Spinal cord (tissue), 10 donors: ENCODE measurements at places on chromosomes 2 and 18.
A peak's percentile ranks its signal among the peaks of the same experiment; 100 is the strongest.

- no peak overlapping the region for H3K4me3 ChIP-seq
- H3K27ac ChIP-seq: no peak overlapping the region
- DNase-seq: no peak
- H3K27me3 ChIP-seq: peaks cover 98% of the 10 kb centered on the region
Measured at GRCh38 chr2:172089005-172089504, 3.7 kb downstream of the DLX1 start.

GRCh38 chr18:50651334-50651733 is 91.4 kb downstream of the MAPK4 start:
- no peak for DNase-seq
- H3K27ac ChIP-seq: no peak overlapping the region
- no peaks in the 10 kb centered on the region for H3K27me3 ChIP-seq
- H3K4me1 ChIP-seq: peaks cover 36% of the 10 kb centered on the region

- H3K4me1 ChIP-seq: peaks cover 18% of the 10 kb centered on the region
- no peaks in the 10 kb centered on the region for H3K27me3 ChIP-seq
- DNase-seq: no peak
- H3K27ac ChIP-seq: no peak overlapping the region
- no peaks in the 10 kb centered on the region for H3K36me3 ChIP-seq
Measured at GRCh38 chr2:174778085-174778981, 14.1 kb upstream of the CHRNA1 start.

- H3K4me1 ChIP-seq: no peaks in the 10 kb centered on the region
- DNase-seq: no peak
- H3K27ac ChIP-seq: no peak overlapping the region
- no peak overlapping the region for H3K4me3 ChIP-seq
- no peaks in the 10 kb centered on the region for H3K36me3 ChIP-seq
Measured at GRCh38 chr18:75875559-75875958, 448.1 kb upstream of the SMIM21 start.

- H3K4me1 ChIP-seq: peaks cover 13% of the 10 kb centered on the region
- no peak overlapping the region for H3K4me3 ChIP-seq
- no peaks in the 10 kb centered on the region for H3K27me3 ChIP-seq
- no peak for DNase-seq
- H3K27ac ChIP-seq: no peak overlapping the region
Measured at GRCh38 chr18:13319629-13320028, 101.1 kb downstream of the LDLRAD4 start.

GRCh38 chr2:235606004-235606715 is 112.3 kb downstream of the AGAP1 start:
- H3K4me3 ChIP-seq: peak overlapping the region; percentile 26
- no peaks in the 10 kb centered on the region for H3K27me3 ChIP-seq
- peaks cover 56% of the 10 kb centered on the region for H3K4me1 ChIP-seq
- no peak for DNase-seq
- peak overlapping the region; percentile 71 for H3K27ac ChIP-seq

- H3K27ac ChIP-seq: no peak overlapping the region
- no peaks in the 10 kb centered on the region for H3K36me3 ChIP-seq
- DNase-seq: no peak
- H3K4me1 ChIP-seq: peaks cover 62% of the 10 kb centered on the region
- no peak overlapping the region for H3K4me3 ChIP-seq
Measured at GRCh38 chr2:234793212-234793785, 158.5 kb upstream of the SH3BP4 start.

DNA sequence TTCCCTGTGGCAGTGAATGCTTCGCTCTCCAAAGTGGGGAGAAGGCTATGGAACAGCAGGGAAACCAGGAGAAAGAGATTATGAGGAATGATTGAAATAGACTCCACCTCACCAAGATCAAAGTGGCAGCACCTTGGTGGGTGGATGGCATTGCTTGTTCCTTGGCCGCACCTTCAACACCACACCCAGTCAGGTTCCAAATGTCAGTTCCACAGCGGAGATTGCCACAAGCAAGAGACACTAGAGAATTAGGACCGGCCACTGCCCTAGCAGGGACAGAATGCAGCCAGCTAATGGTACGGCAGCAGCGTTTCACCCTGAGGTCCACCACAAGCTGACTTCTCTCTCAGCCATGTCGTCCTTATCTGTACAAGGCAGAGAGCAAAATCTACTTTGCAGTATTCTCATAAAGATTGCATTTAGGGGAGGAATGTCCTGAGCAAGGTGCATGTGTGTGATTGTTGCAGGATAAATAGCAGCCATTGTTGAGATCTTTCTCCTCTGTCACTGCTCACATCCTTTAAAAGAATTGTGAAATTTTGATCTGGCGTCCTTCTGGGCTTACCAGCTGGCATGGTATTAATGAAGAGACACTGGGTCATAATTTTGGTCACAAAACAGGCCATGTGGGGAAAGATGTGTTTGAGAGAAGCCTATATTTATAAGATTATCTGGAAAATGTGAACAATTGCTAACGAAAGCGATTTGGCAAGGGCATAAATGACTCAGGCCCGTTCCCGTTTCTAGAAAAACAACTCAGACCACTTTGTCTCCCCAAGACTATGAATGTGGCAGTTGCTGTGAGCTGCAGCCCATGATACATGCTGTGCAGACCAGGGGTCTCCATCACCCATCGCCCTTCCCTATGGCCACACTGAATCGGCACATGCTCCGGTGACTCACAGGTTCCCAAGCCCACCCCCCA is 228.6 kb upstream of the ID2 start:
- no peaks in the 10 kb centered on the region for H3K36me3 ChIP-seq
- no peak overlapping the region for H3K27ac ChIP-seq
- no peak overlapping the region for H3K4me3 ChIP-seq
- DNase-seq: no peak
- H3K27me3 ChIP-seq: peaks cover 4% of the 10 kb centered on the region
- H3K4me1 ChIP-seq: peaks cover 33% of the 10 kb centered on the region
